Eye (tissue), 1 donor: ENCODE measurements at places on chromosomes 11 and 22.

GRCh38 chr11:12692229-12693075, 18.2 kb downstream of the TEAD1 start:
- DNase-seq = peak; percentile 87

DNA sequence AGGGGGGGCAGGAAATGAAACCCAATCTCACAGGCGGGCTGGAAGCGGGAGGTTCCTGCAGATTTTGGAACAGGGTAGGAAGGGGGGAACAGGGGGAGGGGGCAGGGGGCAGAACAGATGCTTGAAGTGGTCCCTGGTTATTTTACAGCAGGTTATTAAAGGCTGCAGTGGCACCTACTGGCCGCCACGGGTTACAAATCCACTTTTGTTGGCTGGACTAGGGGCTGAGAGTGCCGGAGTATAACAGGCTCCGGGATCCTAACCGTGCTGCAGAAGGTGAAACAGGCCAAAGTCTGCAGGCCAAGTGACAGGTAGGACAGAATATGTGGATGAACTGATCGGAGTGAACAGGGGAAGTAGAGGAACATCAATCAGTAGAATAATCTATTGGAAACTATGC, 2.5 kb downstream of the ROBO3 start:
- peak; percentile 69 for DNase-seq

DNA sequence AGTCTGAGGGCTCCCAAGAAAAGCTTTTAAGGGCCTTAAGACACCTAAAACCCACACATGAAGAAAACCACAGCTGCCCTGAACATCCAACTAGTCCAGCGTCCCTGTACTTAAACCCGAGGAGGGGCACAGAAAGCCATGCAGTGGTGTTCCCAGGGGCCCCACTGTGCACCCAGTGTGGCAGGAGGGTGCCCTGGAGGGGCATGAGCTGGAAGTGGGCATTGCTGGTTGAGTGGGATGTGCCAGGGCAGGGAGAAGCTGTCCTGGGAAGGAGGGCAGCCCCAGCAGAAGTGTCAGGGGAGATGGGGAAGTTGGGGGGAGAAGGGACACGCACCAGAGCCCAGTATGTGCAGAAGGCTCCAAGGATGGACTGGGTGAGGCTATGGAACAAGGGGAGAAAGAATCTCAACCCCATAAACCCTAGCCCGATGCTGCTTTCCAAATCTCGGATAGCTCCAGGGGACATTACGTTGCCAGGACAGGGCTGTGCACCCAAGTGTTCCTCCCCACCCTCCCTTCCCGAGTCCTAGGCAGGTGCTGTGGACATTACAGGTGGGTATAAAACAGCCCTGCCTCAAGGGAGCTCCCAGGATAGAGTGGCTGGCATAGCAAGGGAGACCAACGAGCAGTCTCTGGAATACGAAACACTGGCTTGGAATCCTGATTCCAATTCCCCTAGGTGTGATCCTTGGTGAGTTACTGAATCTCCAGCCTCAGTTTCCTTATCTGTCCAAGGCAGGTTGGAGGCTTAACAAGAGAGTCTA, 44.2 kb downstream of the SHANK2 start:
- no peak for DNase-seq

GRCh38 chr22:37068859-37069258, 17.3 kb downstream of the KCTD17 start:
- DNase-seq = peak; percentile 45

- DNase-seq = peak; percentile 71
Measured at GRCh38 chr11:64245797-64246620, 734 bp downstream of the PPP1R14B start.

GRCh38 chr11:75667831-75668450, 897 bp downstream of the MAP6 start:
- peak; percentile 91 for DNase-seq

- peak; percentile 41 for DNase-seq
Measured at GRCh38 chr11:23311986-23312940, 452.0 kb upstream of the CCDC179 start.

DNA sequence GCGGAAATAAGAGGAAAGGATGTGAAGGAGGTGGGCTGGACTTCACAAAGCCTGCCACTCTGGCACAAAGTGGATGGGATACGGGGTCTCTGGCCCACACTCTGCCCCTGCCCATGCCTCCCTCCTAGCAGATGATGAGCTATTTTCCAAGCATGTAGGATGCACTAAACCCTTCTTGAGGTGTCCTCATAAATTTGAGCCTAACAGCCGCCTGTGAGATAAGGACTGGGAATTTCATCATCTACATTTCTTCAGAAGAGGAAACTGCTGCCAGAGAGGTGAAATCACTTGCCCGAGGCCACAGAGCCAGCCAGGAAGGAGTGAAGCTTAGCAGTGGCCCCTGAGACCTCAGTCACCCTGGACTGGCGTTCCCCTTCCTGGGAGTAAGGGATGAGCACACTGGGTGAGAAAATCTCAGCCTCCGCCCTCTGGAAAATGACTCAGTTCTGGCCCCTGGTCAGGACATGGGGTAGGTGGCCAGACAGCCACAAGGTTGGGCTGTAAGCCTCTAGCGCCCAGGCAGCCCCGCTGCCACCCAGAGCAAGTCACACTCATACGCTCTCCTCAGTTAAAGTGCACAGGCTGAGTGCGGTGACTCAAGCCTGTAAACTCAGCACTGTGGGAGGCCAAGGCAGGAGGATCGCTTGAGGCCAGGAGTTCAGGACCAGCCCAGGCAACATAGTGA, 27.9 kb downstream of the MB start:
- no peak for DNase-seq

- DNase-seq = peak; percentile 15
Measured at GRCh38 chr11:3155691-3156258, 9.3 kb downstream of the OSBPL5 start.

- peak; percentile 84 for DNase-seq
Measured at GRCh38 chr22:24807284-24807950, 1.4 kb downstream of the SGSM1 start.

DNA sequence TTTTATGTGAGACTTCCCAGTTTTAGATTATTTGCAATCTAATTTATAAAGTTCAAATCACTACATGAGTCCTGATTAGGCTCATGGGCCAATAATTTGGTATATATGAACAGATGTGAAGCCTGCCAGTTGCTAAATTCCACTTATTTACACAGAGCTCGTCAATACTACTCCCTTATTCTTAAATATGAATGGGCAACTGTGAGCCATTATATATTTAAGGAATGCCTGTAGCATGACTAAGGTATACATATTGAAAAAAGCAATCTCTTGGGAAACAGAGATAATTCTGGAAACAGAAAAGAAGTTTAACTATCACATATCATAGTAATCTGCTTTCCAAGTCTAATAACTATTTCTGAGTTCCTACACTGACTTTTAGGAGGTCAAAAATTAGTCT, 27.0 kb downstream of the RBMXL2 start:
- DNase-seq = no peak

- peak; percentile 54 for DNase-seq
Measured at GRCh38 chr22:19103880-19104821, 18.1 kb downstream of the DGCR2 start.

DNA sequence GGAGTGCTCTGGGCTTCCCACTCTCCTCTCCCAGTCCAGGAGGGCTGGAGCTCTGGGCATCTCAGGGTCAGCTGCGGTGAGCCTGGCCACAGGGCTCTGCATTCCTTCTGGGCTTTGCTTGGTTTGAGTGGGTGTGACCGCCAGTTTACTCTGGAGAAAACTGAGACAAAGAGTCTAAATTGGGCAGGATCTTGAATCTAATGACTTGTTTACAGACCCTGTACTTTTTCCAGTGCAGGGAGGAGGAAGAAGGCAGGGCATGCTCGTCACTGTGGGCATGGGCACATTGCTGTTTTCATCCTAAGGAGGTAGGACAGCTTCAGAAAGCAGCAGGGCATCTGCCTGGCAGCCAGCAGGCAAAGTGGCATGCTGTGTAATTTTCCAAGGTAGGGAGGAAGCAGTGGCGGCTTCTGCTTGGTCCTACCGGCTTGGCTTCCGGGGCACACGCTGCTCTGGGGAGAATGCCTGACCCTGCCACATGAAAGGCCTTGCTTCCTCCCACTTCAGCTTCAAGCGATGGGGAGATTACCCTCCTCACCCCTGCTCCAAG, 22.9 kb downstream of the FLI1 start:
- peak; percentile 8 for DNase-seq

GRCh38 chr22:31141551-31141950, 1.2 kb upstream of the PLA2G3 start:
- DNase-seq = no peak

DNA sequence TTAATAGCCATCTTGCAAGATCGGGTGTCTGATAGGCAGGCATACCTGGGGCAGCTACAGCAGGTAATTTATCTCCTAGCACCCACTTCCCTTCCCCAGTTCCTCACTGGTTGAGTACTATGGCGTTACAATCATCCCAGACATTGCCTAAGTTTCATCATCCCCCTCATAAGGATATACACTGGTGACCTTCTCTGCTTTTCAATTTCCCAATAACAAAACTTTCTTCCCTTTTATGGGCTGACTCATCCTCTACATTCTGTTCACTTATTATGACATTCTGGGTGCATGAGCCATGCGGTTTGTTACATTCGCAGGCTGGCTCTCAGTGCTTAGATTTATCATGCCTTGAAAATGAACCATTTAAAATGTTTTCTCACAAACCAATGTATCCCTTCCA, 5.0 kb upstream of the MRPL11 start:
- DNase-seq = no peak

DNA sequence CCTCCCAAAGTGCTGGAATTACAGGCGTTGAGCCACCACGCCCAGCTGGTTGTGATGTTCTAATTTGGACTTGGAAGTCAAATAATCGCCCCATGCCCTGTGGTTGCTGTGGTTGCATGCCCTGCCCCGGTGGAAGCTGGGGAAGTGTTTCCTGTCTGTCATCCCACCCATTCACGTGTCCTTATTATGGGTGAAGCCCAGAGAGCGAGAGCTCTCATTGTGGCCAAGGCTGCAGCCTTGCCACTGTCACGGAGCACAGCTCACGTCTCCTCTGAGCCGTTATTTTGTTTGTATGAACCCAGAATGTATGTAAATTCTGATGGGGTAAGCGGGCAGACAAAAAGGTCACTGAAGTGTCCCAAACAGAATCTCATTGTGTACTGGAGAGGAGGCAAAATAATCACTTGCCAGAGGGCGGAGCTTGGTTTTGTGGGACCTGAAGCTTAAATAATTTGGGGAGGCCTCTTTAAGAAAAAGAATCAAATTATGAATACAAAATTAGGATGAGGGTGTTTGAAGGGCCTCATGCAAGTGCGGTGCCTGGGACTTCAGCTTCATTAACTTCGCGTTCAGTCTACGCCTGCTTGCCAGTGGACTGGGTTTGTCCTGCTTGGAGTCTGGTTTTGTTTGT, 25.8 kb upstream of the TREH start:
- DNase-seq = peak; percentile 85

DNA sequence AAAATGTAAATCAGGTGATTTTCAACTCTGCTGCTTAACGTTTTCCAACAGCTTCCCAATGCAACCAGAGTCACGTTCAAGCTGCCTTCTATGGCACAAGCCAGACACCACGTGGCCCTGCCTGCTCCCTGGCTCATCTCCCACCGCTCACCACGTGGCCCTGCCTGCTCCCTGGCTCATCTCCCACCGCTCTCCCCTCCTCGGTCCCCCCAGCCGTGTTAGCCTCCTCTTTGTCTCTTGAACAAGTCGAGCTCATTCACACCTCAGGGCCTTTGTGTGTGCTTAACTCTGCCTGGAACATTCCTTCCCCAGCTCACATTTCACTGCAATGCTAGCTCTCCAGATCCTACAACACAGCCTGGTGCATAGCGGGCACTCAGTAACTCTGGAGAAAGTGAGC, 307.6 kb downstream of the CTTN start:
- no peak for DNase-seq

DNA sequence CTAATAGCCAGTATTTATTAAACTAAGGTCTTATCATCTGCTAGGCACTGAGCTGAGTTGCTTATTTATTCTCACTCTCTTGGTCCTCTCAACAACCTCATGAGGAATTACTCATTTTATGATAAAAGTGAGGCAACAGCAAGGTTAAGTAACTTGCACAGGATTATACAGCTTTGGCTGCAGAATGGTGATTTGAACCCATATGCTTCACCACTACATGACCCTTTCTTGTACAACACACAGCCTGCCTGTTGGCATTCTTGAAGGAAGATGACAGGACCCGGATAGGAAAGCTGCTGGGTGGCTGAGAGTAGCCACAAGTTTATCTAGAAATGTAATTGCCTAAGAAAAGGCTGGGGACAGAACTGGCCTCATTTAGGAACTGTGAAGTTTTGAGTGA, 5.3 kb upstream of the PARVA start:
- DNase-seq = no peak

- DNase-seq = no peak
Measured at GRCh38 chr11:117610901-117611300, 186.1 kb downstream of the DSCAML1 start.

- DNase-seq = no peak
Measured at GRCh38 chr11:86108191-86108590, 39.3 kb upstream of the PICALM start.

GRCh38 chr11:100573911-100574513, 113.1 kb upstream of the ARHGAP42 start:
- no peak for DNase-seq

DNA sequence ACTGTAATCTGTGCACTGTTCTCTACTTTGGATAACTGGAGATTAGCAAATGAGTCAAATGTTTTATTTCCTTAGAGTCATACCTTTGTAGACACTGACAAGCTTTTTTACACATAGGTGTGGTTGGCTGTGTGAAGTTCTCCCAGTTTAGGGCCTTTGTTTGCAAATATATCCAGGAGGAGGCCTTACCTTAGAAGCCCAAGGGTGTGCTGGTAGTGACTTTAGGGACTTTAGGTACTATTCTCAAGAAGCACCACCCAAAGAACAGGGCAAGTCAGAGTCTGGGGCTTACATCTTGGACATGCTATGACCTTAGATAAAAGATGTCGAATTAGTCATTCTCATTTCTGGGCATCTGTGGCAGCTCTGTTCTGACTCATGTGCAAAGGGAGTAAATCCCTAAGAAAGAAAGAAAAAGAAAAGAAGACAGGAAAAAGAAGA, 4.8 kb upstream of the FAR1 start:
- no peak for DNase-seq

DNA sequence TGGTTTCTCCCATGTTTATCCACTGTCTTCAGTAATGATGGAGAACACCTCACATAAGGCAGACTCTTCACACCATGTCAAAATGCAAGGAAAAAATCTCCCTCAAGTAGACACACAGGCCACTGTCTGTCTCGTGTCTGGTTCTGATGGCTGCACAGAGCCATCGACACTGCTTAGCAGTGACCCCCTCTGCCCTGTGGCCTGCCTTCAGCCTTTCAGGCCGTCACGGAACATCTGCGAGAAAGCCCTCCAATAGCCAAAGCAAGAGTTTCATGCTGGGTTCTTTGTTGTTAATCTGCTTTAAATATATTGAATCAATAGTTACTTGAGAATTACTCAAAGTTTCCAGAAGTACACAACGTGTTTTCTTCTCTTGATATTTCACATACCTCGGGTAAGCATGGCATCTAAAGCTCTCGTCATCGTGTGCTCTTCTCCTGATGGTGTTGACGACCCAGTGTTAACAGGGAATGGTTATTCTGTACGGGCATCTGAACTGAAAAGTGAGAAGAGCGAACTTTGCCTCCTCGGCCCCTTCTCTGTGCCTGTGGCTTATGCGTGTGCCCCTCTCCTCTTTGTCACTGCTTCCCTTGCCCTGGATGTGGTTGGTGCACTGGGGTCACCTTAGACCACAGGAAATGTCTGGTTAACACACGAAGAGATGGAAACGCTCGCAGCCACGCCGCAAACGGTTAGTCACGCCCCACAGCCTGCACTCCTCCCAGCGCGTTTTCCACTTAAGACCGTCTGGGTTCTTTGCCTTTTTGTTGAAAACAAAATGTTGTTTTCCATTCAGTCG, 33.4 kb upstream of the CTTN start:
- no peak for DNase-seq
